Hepatic stellate cell (primary cell): ENCODE measurements at places on chromosomes 6 and 20.

GRCh38 chr6:33677143-33677660 lies 34.3 kb downstream of the UQCC2 start:
- DNase-seq: peak; percentile 66

- DNase-seq: peak; percentile 14
These were observed 119.1 kb upstream of the MAP7 start for GRCh38 chr6:136669299-136669699.

- no peak for DNase-seq
These were observed 6.7 kb upstream of the HMGN3 start for GRCh38 chr6:79241228-79241627.

DNA sequence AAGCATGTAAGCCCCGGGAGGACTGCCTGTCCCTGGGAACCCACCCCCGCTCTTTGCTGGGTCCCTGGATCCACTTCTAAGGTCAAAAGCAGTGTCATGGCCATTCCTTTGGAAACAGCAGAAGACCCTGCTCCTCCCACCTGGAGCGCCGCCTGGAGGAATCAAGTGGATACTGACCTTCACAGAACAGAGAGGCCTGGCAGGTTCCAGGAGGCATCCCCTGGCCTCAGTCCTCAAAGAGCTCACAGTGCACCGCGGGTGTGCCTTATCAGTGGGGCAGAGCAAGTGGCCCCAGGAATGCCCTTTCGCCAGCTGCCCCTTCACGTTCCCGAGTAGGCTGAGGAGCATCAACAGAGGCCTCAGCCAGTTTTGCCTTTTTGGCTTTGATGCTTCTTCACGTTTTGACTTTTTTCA lies 11.1 kb upstream of the SLC4A11 start:
- no peak for DNase-seq

GRCh38 chr20:58018590-58018989 lies 209.9 kb downstream of the ANKRD60 start:
- no peak for DNase-seq

DNA sequence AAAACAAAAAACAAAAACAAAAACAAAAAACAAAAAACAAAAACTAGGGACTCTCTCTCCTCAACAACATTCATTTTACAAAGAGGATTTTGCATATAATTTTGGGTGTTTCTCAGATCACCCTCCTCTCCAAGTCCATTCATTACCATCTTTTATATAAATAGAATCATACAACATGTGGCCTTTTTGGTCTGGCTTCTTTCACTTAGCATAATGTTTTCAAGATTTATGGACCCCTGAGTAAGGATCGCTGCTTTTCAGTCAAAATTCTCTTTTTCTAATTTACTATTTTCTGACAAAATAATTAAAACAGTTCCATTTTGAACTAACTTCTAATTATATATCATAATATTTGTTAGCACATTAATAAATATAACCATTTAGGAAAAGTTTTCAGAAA lies 94.8 kb downstream of the UBE3D start:
- no peak for DNase-seq

- DNase-seq: no peak
These were observed 27.6 kb downstream of the SSR1 start for GRCh38 chr6:7285416-7285815.

DNA sequence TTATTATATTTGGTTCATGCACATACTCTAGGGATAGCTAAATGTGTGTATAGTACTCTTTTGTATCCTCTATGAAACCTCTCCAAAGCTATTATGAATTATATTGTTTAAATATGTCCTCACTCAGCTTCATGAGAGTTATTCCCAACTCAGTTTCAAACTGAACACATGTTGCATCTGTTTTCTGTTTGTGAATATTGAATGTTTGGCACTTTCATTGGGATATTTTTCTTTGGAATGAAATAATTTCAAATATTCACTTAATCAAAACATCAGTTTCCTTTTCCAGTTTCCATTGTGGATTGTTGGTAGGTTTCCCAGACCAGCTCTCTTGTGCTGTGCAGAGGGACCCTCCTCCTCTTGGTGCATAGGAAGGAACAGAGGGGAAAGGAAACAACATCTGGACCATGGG lies 46.6 kb downstream of the HDAC2 start:
- no peak for DNase-seq

DNA sequence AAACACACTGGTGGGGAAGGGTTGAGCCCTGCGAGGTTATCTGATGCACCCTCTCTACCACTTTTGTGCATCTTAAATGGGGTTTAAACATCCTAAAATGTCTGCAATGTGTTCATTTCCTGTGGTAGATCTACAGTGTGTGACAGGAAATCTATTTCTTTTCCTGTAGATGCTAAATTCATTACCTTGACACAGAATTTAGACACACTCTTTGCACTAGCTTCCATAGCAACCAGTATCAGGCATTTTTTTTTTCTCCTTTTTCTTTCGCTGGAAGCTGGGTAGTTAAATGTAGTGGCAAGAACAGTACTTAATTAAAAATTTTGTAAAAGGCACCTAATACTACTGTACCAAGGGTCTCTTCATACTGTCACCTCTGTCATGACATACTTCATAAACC lies 141.1 kb downstream of the RFPL4B start:
- DNase-seq: no peak

DNA sequence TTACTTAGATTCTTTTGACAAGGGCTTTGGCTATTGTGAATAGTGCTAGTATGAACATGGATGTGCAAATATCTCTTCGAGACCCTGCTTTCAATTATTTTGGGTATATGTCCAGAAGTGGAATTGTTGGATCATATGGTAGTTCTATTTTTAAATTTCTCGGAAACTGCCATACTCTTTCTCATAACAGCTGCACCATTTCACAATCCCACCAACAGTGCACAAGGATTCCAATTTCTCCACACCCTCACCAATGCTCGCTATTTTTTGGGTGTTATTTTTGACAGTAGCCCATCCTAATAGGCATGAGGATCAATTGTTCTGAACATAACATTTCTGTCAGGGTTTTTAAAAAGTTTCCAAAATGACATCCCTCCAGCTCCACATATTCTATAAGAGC lies 69.2 kb upstream of the ESR1 start:
- no peak for DNase-seq

- no peak for DNase-seq
These were observed 57.8 kb downstream of the GMPR start for GRCh38 chr6:16296061-16296670.

- DNase-seq: no peak
These were observed 193.1 kb downstream of the NRN1 start for GRCh38 chr6:5813625-5814027.

GRCh38 chr6:138105880-138106664 lies 1.1 kb downstream of the PERP start:
- DNase-seq: peak; percentile 27

- no peak for DNase-seq
These were observed 223.3 kb downstream of the TMEM242 start for GRCh38 chr6:157099912-157100593.

DNA sequence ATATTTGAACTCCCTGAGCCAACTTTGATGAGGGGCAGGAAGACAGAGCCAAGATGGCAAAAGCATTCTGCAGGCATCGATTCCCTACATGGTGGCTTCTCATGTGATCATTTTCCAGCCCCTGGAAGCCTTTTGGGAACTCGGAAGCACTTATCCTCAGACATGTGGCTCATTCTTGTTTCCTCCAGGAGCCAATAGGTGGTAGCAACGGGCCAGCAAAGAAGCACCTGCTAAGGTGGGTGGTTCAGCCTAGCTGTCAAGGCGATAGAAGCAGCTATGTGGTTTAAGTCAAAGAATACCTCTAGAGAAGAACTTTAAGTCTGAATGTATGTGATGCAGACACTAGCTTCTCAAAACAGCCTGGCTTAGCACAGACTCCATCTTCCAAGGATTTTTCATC lies 64.9 kb upstream of the PAX1 start:
- DNase-seq: no peak

GRCh38 chr6:169923468-169924464 lies 172.3 kb downstream of the ERMARD start:
- no peak for DNase-seq

DNA sequence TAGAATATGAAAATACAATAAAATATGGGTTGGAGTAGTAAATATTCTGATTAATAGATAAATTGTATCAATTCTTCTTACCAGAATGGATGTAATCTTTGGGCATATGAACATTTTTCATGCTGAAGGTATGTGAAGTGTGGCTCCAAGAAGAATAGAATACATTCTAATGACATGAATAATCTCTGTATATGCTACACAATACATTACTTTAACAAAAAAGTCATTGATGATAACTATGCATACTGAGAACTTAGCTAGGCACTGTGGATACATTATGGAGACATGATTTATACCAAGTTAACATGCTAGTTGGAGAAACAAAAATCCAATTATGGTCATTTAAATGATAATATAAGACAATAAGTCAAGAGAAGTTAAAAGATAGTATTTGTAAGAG lies 62.7 kb upstream of the HDAC2 start:
- DNase-seq: no peak
